Effector memory CD8-positive, alpha-beta T cell (primary cell): ENCODE measurements at places on chromosomes 11 and 22.

GRCh38 chr11:33899400-33900037, 7.6 kb upstream of the LMO2 start:
- H3K27me3 ChIP-seq, result peaks cover 77% of the 10 kb centered on the region
- H3K36me3 ChIP-seq, result peaks cover 2% of the 10 kb centered on the region
- H3K4me1 ChIP-seq, result peaks cover 5% of the 10 kb centered on the region
- no peak overlapping the region for H3K27ac ChIP-seq

DNA sequence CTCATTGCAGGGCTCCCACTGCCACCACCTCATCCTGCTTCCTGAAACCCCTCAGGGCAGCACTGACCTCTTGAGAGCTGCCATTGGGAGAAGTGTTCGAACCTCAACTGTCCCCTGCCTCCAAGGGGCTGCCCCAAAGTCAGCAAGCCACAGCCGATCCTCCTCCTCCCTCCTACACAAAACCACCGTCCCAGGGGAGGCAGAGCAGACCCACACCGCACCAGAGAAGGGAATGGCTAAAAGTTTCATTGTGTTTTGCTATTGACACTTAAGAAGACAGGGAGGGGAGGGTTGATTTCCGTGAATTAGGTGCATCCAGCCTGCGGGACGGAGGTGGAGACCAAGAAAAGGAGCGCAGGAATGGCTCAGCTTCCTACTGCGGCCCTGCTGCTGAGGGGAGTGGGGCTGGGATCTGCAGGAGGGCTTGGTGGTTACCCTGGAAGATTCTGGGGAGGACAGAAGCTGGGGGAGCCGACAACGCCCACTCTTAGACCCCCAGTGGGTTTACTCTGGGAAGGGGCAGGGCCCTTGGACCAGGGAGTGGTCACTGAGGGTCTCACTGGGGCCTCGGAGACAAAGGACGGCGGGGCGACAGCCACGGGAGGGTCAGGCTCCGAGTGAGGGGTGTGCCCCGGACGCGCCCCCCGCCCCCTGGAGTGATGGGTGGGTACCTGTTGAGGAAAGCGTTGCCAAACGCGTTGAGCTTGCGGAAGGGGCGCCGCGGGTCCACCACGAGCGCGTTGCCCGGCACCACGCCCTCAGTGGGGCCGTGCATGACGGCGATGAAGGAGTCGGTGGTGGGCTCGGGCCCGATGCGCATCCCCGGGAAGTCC, 815 bp downstream of the EHD1 start:
- H3K27me3 ChIP-seq, result no peaks in the 10 kb centered on the region
- peak overlapping the region; percentile 99 for H3K27ac ChIP-seq
- peaks cover 70% of the 10 kb centered on the region for H3K4me1 ChIP-seq
- peaks cover 78% of the 10 kb centered on the region for H3K36me3 ChIP-seq
- no peak for DNase-seq
- peak overlapping the region; percentile 91 for H3K4me3 ChIP-seq

- no peaks in the 10 kb centered on the region for H3K36me3 ChIP-seq
- DNase-seq, result no peak
- no peak overlapping the region for H3K27ac ChIP-seq
- H3K27me3 ChIP-seq, result peaks cover 70% of the 10 kb centered on the region
- H3K4me3 ChIP-seq, result no peak overlapping the region
Measured at GRCh38 chr11:17457396-17458173, 19.1 kb downstream of the ABCC8 start.

DNA sequence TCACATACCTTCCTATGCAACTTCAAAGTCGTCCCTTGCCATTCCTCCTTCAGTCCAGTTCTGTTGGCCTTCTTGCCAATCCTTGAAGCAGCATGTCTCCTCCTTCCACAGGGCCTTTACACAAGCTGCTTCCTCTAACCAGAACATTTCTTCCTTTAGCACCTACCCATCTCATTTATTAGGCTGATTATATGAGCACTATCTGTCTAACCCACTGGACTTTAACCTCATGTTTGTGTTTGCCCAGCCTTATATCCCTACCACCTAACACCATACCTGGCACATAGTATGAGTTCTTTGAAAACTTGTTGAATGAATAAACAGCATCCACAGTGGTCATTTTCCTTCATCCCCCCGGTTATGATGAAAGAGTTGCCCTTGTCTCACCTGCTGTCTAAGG, 154.4 kb downstream of the WNT11 start:
- no peak overlapping the region for H3K27ac ChIP-seq
- no peak for DNase-seq
- H3K4me1 ChIP-seq, result peaks cover 4% of the 10 kb centered on the region
- peaks cover 2% of the 10 kb centered on the region for H3K36me3 ChIP-seq

- H3K27me3 ChIP-seq, result peaks cover 19% of the 10 kb centered on the region
- no peaks in the 10 kb centered on the region for H3K36me3 ChIP-seq
- H3K4me3 ChIP-seq, result no peak overlapping the region
- no peak overlapping the region for H3K27ac ChIP-seq
Measured at GRCh38 chr11:118128721-118129470, 23.7 kb downstream of the SCN4B start.

GRCh38 chr11:134536677-134537076, 124.6 kb upstream of the B3GAT1 start:
- H3K27me3 ChIP-seq, result peaks cover 41% of the 10 kb centered on the region
- DNase-seq, result no peak
- H3K27ac ChIP-seq, result no peak overlapping the region

- no peaks in the 10 kb centered on the region for H3K36me3 ChIP-seq
- H3K4me1 ChIP-seq, result no peaks in the 10 kb centered on the region
- H3K27ac ChIP-seq, result no peak overlapping the region
Measured at GRCh38 chr11:41053894-41054293, 405.6 kb downstream of the LRRC4C start.

DNA sequence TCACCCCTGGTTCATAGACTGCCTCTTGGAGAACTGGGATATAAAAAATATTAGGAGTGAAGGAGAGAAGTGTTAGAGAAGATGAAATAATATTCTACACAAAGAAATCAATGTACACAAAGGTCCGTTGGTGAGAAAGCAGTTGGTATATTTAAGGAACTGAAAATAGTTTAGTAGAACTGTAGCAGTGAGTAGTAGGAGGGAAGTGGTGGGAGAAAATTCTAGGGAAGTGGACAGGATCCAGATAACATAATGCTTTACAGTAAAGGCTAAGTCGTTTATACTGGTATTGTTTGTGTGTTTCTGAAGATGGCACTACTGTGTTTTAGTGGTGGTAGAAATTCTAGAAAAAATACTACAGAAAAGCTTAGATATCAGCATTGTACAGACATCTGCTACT, 120.8 kb upstream of the CHORDC1 start:
- no peaks in the 10 kb centered on the region for H3K27me3 ChIP-seq
- no peak overlapping the region for H3K27ac ChIP-seq
- no peak for DNase-seq
- H3K4me1 ChIP-seq, result no peaks in the 10 kb centered on the region
- no peak overlapping the region for H3K4me3 ChIP-seq

DNA sequence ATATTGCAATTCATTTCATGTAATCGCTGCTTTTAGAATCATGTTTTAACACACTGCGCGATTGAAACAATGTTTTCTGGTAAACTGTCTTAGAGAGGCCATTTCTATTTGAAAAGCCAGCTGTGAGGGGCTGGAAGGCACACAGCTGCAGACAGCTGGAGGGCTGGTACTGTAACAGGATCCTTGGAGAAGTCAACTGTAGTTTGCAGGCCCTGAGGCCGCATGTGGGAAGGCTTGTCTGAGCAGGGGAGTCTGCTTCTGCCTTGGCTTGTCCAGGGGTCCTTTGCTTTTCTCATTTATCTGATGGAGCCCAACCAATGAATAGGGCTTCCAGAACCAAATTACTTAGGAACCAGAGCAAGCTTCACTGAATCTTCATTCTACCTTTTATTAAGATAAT, 313.5 kb downstream of the BLID start:
- no peaks in the 10 kb centered on the region for H3K4me1 ChIP-seq
- H3K27me3 ChIP-seq, result peaks cover 12% of the 10 kb centered on the region
- no peak overlapping the region for H3K4me3 ChIP-seq
- no peaks in the 10 kb centered on the region for H3K36me3 ChIP-seq

DNA sequence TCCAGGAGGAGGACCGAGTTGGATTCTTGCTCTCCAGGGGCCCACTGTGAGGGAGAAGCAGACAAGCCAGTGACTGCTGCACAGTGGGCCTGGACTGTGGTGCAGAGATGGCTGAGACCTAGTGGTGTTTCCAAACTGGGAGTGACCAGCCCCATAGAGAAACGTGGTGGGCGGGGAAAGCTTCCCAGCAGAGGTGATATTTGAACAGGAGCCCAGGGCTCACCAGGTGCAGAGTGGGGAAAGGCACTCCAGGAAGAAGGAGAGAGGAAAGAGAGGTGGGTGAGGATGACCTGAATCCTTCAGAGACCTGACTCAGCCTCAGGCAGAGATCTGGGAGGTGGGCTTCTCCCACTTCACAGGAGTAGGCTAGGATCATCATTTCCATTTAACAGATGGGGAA, 52.1 kb upstream of the RASD2 start:
- no peak for DNase-seq
- H3K4me1 ChIP-seq, result no peaks in the 10 kb centered on the region
- H3K36me3 ChIP-seq, result peaks cover 3% of the 10 kb centered on the region
- peaks cover 63% of the 10 kb centered on the region for H3K27me3 ChIP-seq

GRCh38 chr11:125670172-125670571, 10.5 kb downstream of the ACRV1 start:
- no peaks in the 10 kb centered on the region for H3K4me1 ChIP-seq
- H3K4me3 ChIP-seq, result no peak overlapping the region
- H3K27ac ChIP-seq, result no peak overlapping the region
- no peak for DNase-seq
- H3K36me3 ChIP-seq, result no peaks in the 10 kb centered on the region

DNA sequence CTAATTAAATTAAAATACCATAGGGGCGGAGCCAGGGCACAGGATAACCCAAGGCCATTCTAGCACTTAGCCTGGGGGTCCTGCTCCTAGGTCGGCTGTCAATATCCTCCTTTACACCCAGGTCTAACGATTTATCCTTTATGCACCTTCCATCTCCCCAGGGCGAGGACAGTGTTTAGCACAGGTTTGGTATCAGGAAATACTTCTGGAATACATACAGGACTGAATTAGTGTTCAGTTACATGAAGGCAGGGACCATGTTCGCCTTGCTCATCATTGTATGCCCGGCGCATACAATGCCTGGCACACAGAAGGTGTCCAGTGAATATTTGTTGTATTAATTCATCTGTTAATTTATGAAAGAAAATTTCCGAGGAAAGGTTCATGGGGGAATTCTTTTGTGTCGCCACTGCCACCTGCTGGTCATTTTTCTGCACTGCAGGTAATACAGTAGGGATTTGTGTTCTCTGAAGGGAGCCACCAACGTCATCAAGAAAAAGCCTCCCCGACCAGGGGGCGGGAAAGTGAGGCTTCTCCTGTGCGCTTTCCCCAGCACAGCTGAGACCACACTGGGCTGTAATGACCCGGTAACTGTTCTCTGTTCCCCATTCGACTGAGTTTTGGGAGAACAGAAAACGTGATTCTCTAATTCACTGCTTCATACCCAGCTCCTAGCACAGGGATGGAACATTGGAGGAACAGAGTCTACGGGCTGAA, 68.7 kb upstream of the ASPHD2 start:
- H3K4me3 ChIP-seq, result no peak overlapping the region
- H3K27me3 ChIP-seq, result peaks cover 29% of the 10 kb centered on the region
- H3K4me1 ChIP-seq, result peaks cover 5% of the 10 kb centered on the region
- peak; percentile 47 for DNase-seq

DNA sequence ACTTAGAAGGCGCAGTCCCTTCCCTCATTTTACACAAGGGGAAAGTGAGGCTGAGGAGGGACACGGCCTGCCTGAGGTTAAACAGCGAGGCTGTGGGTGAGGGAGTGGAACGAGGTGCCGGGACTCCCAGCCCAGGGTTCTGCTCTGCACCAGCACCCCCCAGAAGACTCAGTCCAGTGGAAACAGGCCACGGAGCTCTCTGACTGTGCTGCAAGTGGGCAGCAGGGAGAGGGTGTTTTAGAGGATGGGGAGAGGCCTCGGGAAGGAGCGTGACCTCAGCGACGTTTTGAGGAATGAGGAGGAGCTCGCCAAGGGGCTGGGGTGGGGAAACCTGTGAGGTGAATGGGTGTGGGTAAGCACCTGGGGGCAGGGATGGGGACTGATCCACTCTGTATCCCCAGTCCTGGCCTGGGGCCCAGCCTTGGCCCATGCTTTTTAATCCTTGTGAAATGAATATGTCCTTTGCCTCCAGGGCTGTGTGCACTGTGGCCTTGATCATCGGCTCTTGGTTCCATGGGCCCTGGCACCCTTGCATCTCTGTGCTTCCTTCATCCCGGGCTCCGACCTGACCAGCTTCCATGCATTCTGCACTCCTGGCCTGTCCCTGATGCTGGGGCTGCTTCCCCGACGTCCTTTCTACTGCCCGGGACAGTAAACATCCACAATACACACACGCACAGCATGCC, 44.2 kb downstream of the SHISAL1 start:
- DNase-seq, result no peak
- no peaks in the 10 kb centered on the region for H3K36me3 ChIP-seq
- H3K27me3 ChIP-seq, result peaks cover 18% of the 10 kb centered on the region

DNA sequence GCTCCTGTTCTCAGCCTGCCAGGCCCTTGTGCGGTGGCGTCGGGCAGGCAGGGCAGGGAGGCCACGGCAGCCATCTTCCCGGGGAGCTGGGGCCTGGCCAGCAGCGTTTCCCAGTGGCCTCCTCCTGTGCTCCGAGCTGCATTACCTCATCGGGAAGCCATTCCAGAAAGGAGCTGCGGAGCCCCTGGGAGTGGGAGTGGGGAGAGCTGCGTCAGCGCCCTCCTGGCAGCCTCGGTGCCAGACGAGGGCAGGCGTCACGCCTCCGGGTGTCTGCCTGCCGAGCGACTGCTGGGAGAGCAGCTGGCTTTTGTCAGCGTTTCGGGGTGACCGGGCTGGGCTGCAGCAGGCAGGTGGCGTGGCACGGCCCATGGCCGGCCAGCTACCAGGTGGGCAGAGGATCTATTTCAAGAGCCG, 30.9 kb upstream of the WNT7B start:
- peaks cover 12% of the 10 kb centered on the region for H3K4me1 ChIP-seq
- DNase-seq, result no peak
- H3K36me3 ChIP-seq, result peaks cover 5% of the 10 kb centered on the region
- H3K4me3 ChIP-seq, result no peak overlapping the region

GRCh38 chr22:32389685-32390084, 22.4 kb downstream of the RTCB start:
- no peak overlapping the region for H3K4me3 ChIP-seq
- H3K4me1 ChIP-seq, result no peaks in the 10 kb centered on the region
- no peak for DNase-seq
- no peaks in the 10 kb centered on the region for H3K27me3 ChIP-seq
- H3K36me3 ChIP-seq, result peaks cover 67% of the 10 kb centered on the region

DNA sequence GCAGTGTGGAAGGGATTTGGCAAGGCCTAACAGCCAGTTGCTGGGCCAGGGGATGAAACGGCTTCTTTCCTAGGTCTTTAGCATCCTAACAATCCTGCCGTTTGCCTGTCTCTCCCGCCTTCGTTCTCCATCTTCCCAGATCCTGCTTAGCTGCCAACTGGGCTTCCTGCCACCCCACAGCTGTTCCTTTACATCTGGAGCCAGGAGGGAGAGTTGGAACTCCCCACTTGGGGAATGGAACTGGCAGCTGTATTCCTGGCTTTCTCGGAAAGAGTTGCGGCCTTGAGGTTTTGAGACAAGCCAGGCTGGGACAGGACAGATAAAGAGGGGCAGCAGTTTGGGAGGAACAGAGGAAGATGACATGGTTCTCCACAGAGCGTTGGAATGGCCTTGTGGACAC, 59.6 kb downstream of the ST3GAL4 start:
- peaks cover 7% of the 10 kb centered on the region for H3K4me1 ChIP-seq
- H3K36me3 ChIP-seq, result no peaks in the 10 kb centered on the region
- no peak overlapping the region for H3K27ac ChIP-seq
- no peak overlapping the region for H3K4me3 ChIP-seq
- DNase-seq, result no peak

GRCh38 chr22:40547729-40548143, 88.8 kb downstream of the MRTFA start:
- no peak overlapping the region for H3K4me3 ChIP-seq
- H3K27me3 ChIP-seq, result no peaks in the 10 kb centered on the region
- peaks cover 8% of the 10 kb centered on the region for H3K4me1 ChIP-seq
- H3K27ac ChIP-seq, result no peak overlapping the region
